ENCODE measurements at places on chromosomes 1 and 21. TPM values are rescaled to one million over a fixed set of nuclear protein-coding genes. Genes with fewer than 3 reads are reported as not detected.

DNA sequence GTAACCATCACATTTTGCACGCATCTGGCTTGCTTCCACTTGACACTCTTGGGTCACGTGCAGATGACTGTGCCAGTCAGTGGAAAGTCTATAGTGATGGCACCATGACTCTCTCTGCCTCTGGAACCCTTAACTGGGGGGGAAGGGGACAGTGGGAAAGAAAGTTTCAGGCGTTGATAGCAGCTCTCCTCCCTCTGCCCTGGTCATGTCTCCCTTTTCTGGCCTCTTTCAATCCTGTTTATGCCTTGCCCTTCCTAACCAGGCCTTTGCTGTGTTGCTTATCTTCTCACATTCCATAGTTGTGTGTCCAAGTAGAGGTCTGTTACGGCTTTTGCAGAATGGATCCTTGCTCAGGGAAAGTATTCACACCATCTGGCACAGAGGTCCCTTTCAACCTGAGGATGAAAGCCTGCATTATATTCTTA is 93.5 kb downstream of the NRDC start:
- no peak for DNase-seq

GRCh38 chr21:35273333-35273732 is 224.2 kb upstream of the RUNX1 start:
- no peak for DNase-seq

- DNase-seq, result no peak
Measured at GRCh38 chr1:214280386-214281020, 456 bp upstream of the SMYD2 start.

DNA sequence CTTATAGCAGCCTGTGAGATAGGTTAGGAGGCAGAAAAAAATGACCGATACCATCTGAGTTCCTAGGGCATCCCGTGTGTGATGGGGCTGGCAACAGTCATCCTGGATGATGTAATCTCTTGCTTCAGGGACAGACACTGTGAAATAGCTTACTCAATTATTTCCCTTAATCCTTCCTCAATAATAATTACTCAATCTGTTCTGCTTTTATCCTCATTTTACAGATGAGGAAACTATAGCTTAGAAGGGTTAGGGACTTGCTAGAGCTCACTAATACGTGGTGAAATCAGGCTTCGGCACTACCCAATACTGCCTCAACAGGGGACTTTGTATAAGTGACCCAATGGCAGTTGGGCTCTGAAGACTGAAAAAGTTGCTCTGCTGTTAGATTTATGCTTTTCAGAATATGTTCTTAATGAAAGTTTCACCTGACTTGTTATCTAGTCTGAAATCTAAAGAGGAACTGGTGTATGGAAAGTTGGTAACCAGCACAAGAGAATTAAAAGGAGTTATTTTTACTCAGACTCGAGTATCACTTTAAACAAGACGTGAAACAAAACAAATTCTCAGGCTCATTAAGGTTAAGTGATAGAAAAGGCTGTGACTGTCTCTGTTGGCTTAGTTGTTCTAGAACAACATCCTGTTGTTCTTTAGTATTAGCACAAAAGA is 14.4 kb downstream of the CD55 start:
- peak; percentile 83 for DNase-seq

GRCh38 chr1:151478923-151479322 is 19.6 kb upstream of the POGZ start:
- no peak for DNase-seq

DNA sequence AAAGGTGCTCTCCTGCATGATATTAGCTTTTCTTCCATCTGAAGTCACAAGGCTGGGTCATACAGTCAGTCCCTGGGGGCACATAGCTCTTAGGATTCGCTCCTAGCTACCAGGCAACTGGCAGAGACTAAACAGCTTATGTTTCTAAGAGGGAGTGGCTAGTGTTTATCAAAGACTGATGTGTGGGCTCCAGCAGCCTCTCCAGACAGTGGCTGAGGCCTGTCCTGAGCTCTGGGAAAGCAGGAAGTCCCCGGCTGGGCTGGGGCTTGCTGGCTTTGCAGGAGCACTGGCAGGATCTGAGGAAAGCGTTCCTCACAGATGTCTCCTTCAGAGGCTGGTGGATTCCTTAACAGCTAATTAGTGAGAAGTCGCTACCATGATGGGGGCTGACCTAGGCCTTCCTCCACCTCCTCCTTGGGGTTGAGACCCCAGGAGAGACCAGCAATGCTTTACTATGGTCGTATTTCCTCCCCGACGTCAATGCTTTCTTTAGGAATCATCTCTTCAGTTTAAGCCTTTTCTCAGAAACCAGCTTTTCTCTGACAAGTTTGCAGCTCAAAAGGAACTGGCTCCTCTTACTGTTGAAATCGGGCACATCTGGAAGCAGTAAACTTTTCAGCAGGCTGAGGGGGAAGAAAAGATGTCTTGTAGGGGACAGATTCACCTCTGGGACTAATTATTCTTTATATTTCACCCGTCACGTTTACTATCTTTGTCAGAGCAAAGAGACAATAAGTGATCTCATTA is 33.5 kb upstream of the HHAT start:
- DNase-seq, result no peak

- DNase-seq, result no peak
Measured at GRCh38 chr1:40836283-40836682, 25.9 kb downstream of the CITED4 start.

GRCh38 chr21:19767546-19767945 is 1230.7 kb upstream of the NCAM2 start:
- no peak for DNase-seq

DNA sequence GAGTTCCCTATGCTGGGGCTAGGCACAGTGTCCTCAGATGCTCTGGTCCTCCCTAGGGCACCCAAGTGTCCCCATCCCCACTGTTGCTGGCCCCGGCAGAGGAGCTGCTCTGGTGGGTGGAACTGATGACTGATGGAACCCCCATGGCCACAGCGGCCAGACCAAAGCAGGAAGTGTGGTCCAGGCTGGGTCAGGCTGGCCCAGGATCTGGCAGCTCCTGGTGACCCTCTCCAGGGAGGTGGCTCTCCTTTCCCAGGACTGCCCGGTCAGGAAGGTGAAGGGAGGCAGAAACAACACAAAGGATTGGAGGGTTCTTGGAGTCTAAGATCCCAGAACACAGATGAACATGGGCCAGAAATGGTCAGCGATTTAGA is 1.1 kb downstream of the NKAIN1 start:
- no peak for DNase-seq

DNA sequence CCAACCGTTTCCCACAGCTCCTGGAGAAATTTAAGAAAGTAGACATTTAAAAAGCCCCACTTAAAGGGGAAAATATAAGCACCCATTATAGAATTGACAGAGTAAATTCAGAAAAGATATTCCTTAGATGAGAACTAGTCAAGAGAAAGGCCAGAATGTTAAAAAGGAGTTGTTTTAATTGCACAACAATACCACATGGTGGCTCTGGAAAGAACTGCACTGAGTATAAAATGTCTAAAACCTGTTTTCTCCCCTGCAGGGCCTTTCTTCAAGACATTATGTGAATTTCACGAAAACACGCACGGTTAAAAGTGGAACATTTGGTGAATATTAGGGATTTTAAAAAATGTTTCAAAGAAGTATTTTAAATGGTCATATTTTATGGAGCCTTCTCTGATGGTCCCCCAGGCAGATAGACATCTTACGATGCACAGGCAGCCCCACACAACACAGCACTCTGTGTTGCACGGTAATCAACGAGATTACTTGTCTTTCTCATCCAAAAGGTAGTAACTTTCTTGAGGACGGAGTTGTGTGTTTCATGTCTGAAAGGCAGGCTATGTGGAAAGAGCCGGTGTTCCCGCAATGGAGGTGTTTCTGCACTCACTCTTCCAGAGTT is 101.9 kb downstream of the PRRX1 start:
- DNase-seq, result no peak

LYPD8 gene
- not detected for total RNA-seq

MARCKSL1 gene
- total RNA-seq, result 73.2 TPM

LRRC8D gene
- total RNA-seq, result 47.0 TPM

NES gene
- total RNA-seq, result 0.05 TPM

TMPRSS15 gene
- total RNA-seq, result not detected

IQGAP3 gene
- total RNA-seq, result 0.07 TPM

SERTAD4 gene
- not detected for total RNA-seq

All from B cell (primary cell).